ENCODE measurements at places on chromosomes 7 and 10. TPM values are rescaled to one million over a fixed set of nuclear protein-coding genes. Genes with fewer than 3 reads are reported as not detected.

Gene ZPBP
- not detected for total RNA-seq

Gene ANLN
- total RNA-seq: 43.7 TPM

Gene TMEM184A
- 161 TPM for total RNA-seq

Gene CYP2E1
- 5.6 TPM for total RNA-seq

Gene SDK1
- 3.7 TPM for total RNA-seq

Gene ACTL6B
- not detected for total RNA-seq

Gene DNAJC30
- 8.1 TPM for total RNA-seq

Gene ACTR1A
- total RNA-seq: 68.9 TPM

Gene ZC3HAV1L
- 25.6 TPM for total RNA-seq

GRCh38 chr10:110285501-110285900, 19.2 kb downstream of the SMNDC1 start:
- DNase-seq: no peak

DNA sequence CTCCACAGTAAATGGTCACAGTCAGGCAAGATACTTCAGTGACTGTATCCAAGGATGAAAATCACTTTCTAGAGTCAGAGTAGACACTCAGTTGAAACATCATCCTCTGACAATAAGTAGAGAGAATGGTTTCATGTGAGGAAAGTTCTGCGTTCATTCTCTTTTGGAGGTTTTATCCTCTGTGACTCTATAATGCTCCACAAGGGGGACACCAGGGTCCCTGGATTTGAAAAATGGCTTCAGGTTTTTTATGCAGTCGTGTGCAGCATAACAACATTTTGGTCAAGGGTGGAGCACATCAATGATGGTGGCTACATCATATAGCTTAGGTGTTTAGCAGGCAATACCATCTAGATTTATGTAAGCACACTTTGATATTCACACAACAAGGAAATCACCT, 40.4 kb downstream of the TMEM168 start:
- no peak for DNase-seq

GRCh38 chr7:40356871-40357709, 222.3 kb downstream of the SUGCT start:
- no peak for DNase-seq

DNA sequence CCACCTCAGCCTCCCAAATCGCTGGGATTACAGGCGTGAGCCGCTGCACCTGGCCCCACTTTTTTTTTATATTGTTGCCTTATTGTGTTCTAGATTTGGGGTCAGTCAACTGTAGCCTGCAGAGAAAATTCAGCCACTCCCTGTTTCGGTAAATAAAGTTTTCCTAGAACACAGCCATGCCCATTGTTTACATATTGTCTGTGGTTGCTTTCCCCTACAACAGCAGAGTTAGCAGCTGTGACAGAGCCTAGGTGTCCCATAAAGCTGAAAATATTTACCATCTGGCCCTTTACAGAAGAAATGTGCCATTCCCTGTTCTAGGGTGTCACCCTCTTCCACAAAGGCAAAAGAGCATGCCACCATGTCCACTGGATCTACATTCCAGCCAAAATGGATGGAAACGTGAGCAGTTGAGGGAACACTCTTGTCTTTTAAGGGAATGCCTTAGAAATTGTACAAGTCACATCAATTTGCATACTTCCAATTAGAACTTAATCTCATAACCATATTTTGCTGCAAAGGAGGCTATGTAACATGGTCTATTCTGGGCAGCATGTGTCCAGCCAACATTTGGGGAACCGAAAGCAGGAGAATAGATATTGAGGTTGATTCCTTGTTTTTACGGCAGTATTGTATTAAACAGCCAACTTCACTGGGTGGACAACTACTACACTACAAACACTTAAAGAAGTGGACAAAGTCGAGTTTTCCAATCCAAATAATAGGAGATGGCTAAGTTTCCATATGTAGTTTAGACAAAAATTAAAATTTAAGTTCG, 11.0 kb upstream of the BLVRA start:
- no peak for DNase-seq

DNA sequence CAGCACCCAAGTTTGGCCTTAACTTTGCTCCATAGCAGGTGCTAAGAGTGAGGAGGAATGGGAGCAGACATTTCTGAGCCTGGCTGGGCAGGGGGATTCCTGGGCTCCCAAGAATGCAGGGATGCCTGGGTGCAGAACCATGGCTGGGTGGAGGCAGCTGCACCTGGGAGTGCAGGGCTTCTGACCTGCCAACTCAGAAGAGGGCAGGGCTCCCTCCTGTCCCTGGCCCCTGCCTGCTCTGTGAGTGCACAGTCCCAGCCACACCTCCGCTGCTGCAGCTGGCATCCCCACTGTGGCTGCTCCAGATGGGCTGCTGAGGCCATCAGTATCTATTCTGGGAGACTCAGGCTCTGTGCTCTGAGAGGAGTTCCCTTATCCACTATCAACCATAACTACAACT, 747.4 kb upstream of the VSTM2A start:
- no peak for DNase-seq

DNA sequence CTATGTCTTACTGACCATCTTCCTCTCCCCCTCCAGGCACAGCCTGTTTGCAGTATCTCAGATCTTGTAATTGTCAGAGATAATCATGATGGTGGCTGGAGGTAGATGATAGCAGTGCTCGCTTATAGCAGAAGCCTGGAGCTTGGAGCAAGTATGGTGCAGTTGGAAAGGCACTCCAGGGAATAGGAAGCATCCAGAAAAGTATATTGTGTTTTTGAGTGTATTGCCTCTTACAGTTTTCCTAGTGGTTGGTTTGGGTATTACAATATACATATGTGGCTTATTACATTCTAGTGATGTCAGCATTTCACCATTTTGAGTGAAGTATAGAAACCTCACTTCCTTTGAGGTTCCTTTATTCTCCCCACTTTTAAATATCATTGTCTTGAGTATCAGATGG, 101.5 kb downstream of the STK31 start:
- no peak for DNase-seq

GRCh38 chr7:100175296-100175935, 1.8 kb downstream of the GPC2 start:
- DNase-seq: no peak

- DNase-seq: no peak
These were observed 199.6 kb upstream of the SEMA3A start for GRCh38 chr7:84394219-84394618.

GRCh38 chr10:48890888-48891850, 48.5 kb downstream of the LRRC18 start:
- DNase-seq: no peak

DNA sequence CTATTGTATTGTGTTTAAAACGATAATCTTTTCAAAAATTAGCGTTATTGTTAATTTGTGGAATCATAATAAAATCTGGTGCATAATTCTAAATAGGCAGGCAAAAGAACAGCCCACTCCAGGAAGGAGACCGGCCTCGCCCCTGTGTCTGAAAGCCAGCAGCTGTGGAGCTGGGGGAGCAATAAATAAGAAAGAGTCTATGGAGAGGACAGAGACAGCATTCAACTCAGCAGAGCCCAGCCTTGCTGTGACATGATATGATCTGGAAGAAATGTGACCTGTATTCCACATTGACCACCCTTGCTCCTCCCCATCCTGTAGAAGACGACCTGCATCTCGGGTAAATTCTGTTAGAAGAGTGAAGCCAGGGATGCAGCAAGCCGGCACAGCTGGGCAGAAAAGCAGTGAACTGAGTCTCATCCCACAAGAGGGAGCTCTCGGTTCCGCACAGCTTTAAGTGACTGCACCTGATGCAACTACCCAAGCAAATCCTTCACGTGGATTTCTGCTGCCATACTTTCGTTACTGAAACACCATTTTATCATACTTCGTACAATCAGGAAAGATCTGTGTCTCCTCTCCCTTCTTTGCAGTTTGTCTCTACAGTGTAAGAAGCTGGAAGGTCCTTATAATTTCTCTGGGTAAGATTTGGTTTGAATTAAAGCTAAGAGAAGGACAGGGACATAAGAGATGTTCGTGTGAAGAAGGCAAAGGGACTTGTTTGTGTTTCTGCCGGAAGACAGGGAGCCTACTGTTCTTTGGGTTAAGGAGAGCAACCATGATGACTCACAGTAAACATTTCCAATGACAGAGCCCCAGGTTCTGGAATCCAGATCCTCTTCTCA, 427.1 kb downstream of the GPAM start:
- DNase-seq: no peak

DNA sequence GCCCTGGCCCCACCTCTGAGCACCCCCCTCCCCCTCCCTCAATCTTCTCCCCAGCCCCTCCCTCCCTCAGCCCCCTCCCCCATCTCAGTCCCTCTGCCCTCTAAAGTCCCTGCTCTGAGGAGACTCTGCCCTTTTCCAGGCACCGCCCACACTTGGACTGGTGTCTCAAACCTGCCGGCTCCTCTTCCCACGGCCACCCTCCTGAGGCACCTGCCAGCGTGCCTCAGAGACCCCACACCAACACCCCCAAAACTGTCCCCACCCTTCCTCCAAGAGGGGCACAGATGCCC, 34.6 kb upstream of the HSPB1 start:
- DNase-seq: no peak

DNA sequence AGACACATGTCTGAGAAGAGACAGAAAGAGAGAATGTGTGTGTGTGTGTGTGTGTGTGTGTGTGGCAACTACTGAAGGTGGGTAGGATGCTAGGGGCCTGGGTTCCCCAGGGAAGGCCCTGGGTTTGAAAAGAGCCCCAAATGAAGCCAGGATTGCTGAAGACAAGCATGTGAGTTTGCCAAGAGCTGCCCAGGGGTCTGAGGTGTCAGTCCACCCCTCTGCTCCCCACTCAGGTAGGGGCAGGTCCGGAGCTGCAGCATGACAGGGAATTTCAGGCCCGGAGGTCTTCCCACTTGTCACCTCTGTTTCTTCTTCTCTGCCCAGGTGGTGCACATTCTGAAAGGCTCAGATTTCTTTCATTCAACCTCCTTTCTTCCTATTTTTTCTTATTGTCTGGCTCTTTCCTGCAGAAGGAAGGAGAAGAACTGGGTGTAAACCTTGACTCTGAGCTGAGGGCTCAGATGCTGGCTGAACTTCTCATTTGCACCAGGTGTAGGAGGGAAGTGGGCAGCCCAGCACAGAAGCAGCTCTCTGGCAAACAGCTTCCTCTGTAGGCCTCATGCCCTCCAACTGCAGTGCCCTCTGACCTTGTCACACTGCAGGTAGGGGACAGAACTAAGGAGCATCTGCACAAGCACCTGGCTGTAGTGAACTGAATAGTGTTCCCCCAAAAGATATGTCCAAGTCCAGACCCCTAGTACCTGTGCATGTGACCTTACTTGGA, 79.6 kb upstream of the LRRC4 start:
- DNase-seq: peak; percentile 63

DNA sequence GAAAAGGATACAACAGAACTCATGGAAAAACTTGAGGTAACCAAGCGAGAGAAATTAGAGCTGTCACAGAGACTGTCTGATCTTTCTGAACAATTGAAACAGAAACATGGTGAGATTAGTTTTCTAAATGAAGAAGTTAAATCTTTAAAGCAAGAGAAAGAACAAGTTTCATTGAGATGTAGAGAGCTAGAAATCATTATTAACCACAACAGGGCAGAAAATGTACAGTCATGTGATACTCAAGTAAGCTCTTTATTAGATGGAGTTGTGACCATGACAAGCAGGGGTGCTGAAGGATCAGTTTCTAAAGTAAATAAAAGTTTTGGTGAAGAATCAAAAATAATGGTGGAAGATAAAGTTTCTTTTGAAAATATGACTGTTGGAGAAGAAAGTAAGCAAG, 62.1 kb downstream of the AKAP9 start:
- no peak for DNase-seq

DNA sequence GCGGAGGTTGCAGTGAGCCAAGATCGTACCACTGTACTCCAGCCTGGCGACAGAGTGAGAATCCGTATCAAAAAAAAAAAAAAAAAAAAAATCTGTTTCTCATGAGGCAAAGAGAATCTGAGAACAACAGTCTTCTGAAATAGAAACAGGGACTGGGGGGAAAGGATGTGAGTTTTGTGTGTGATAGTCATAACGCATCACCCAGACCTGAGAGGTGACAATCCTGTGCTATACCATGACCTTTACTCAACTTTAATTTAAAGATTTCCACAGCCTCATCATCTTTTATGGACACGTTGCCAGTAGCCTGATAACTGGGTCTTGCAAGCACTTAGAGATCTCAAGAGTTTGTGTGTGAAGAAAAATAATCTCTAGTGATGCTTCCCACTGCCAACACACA, 2.3 kb downstream of the ATXN7L1 start:
- DNase-seq: no peak

DNA sequence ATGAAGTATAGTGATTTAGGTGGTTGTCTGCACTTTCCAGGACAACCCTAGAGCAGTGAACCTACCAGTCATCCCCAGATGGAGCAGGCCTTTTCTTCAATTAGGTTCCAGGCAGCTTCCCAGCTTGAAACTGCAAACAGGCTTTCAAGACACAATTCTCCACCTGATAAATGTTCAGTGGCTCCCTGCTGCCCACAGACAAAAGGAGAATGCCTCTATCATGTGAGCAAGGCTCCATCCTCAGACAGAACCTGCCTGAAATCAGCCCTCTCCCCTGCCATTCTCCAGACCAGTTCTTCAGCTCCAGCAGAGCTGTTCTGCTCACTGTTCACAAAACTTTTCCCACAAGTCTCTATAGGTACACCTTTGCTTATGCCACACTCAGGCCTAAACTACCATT, 22.1 kb downstream of the RELN start:
- DNase-seq: no peak

DNA sequence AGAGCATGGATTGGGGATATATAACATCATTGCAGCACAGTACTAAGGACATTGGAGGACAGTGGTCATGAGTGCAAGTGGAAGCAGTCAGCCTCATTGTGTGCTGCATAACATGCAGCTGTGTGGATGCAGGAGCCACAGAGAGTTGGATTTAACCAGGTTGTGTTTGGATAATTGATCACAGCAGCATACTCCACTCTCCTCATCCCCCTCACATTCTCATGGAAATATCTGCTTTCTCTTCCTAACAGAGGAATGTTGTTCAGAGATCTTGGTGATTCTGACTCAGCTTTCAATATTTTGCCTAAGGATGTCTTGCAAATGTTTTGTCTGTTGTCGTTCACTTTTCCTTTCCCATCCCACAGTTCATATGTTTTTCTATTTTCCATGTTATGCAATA, 31.8 kb upstream of the LSM8 start:
- no peak for DNase-seq
